Stimulated activated CD4-positive, alpha-beta T cell treated with anti-CD3 and anti-CD28 coated beads, Interleukin-15, amount 100 ng/mL, for 24 hours (primary cell): ENCODE measurements at places on chromosomes 1 and 21.

- no peak for DNase-seq
Measured at GRCh38 chr1:6200188-6200809, 904 bp upstream of the RPL22 start.

DNA sequence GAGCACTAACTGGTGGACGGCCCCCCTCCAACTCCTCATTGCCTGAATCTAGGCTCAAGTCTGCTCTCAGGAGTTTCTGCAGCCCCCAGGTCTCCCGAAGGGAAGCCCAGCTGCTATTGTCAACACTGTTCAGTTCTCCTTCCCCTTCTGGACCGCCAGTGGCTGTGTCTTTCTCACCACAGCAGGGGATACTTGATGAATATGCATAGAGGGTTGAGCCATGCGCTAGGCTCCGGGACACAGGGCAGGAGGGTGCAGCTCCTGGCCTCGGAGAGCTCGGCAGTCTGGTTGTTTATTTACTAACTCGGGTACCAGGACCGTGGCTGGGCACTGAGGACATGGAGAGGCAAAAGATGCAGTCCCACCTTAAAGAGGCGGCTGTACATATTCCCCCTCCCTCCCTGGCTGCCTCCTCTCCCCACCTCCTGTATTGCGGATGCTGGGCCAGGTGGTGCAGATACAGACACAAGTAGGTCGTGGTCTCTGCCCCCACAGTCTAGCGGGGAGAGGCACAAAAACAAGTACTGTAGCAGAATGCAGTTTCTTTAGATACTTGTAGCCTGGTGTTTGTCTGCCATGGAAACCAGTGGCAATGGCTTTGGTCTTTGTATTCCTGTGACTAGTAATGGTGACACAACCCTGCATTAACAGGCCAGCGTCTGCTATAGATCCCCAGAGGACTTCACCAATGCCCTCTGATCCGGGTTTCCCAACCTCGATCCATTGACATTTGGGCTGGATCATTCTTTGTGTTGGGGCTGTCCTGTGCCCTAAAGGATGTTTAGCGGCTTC lies 26.2 kb downstream of the ARHGEF10L start:
- DNase-seq = no peak

DNA sequence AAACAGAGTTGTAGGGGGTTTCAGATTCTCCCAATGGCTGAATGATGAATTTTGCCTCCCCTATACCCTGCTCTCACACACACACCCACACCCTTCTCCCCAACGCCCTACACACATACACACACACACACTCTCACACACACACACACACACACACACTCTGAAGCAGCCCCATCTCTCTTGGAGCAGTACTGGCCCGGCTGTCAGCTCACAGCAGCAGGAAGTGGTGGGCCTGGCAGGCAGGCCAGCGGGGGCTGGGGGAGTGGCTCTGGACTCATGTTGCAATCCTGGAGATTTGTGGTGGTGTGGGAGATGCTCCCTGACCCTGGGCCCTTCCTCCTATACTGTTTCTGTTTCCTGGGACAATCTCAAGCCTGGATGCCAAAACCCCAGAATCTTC lies 2.2 kb downstream of the IKBKE start:
- peak; percentile 45 for DNase-seq

- DNase-seq = no peak
Measured at GRCh38 chr1:31257213-31257612, 17.5 kb upstream of the NKAIN1 start.

- no peak for DNase-seq
Measured at GRCh38 chr1:214416417-214416816, 135.0 kb downstream of the PTPN14 start.

GRCh38 chr1:224554620-224555259 lies 61.4 kb upstream of the CNIH3 start:
- DNase-seq = no peak

- DNase-seq = no peak
Measured at GRCh38 chr1:25628741-25629421, 12.3 kb downstream of the MAN1C1 start.

- no peak for DNase-seq
Measured at GRCh38 chr1:25657883-25658760, 41.5 kb downstream of the MAN1C1 start.

DNA sequence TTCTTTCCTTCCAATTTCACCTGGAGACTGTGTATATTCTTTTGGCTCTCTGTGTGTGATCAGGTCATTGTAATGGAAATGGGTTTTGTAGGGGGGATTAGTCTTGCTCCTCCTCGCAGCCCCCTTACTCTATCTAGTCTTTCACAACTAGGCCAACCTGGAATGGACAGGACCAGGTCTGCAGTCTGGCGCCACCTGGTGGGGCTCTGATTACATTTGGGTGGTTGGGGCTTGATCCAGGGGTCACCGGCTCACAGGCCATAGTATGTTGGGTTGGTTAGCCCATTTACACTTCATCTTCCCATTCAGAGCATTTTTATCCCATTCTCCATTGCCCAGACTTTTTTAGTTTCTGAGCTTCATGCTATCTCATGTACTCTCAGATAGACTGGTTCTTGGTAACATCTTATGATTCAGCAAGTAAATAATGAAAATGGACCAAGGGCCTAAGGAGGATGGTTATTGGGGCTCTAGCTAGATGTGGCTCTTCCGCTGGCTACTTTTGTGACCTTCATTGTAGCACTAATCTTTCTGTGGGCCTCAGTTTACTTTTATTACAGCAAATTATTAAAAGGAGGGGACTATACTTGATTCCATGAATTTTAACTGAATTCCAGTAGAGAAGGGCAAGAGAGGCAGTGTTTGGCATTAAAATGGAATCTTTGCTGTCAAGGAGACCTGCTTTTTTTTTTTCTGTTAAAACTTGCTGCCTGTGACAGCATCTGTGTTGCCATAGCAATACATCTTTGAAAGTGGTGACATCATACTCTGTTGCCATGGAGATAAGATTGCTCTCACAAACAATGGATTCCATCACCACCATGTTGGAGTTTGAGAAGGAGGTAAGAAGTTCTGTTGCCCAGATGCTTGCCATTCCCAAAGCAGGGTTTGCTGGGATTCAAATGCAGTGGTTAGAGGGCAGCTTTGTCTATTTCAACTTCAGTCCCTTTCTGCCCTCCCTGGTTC lies 150.1 kb downstream of the PLXNA2 start:
- peak; percentile 76 for DNase-seq
